ENCODE measurements at places on chromosomes 16 and 17. TPM values are rescaled to one million over a fixed set of nuclear protein-coding genes. Genes with fewer than 3 reads are reported as not detected.

The CLEC18A gene
- total RNA-seq, result not detected

DNA sequence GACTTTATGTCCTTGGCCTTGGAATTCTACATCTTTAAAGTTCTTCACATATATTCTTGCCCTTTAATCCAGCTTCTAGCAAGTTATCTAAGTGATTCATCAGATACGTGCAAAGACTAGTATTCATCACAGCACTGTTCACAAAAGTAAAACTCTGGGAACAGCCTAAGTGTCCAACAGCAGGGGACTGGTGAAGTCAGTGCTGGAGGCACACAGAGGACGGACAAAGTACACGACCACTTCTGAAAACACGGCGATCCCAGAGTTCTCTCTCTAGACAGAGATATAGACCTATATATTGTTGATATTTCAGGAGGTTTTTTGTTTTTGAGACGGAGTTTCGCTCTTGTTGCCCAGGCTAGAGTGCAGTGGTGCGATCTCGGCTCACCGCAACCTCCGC lies 12.8 kb downstream of the CTRB1 start:
- DNase-seq, result no peak

GRCh38 chr16:89507214-89507833 lies 879 bp upstream of the SPG7 start:
- peak; percentile 45 for DNase-seq

DNA sequence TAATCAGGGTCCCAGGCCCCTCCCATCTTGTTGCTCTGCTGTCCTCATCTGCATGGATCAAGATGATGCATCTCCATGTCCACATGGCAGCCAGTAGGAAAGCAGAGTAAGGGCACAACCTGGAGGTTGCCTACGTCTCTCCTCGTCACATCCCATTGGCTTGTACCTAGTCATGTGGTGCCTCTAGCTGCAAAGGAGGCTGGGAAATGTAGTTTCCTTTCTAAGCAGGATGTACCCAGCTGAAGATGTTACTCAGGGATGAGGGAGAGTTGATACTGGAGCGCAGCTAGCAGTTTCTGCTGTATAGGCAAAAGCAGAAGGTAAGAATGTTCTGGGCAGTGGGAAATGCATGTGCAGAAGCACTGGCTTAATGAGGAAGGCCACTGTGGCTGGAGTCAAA lies 20.8 kb downstream of the ABCC1 start:
- no peak for DNase-seq

The TLCD2 gene
- 0.47 TPM for total RNA-seq

GRCh38 chr17:48997103-48997826 lies at the start of gene IGF2BP1:
IGF2BP1 (plus strand) TSS chr17:48997385; CDS start chr17:48997746, 361 bp downstream.
- no peak for DNase-seq

- DNase-seq, result no peak
Observed at GRCh38 chr16:46801428-46802049, 29.4 kb downstream of the C16orf87 start.

DNA sequence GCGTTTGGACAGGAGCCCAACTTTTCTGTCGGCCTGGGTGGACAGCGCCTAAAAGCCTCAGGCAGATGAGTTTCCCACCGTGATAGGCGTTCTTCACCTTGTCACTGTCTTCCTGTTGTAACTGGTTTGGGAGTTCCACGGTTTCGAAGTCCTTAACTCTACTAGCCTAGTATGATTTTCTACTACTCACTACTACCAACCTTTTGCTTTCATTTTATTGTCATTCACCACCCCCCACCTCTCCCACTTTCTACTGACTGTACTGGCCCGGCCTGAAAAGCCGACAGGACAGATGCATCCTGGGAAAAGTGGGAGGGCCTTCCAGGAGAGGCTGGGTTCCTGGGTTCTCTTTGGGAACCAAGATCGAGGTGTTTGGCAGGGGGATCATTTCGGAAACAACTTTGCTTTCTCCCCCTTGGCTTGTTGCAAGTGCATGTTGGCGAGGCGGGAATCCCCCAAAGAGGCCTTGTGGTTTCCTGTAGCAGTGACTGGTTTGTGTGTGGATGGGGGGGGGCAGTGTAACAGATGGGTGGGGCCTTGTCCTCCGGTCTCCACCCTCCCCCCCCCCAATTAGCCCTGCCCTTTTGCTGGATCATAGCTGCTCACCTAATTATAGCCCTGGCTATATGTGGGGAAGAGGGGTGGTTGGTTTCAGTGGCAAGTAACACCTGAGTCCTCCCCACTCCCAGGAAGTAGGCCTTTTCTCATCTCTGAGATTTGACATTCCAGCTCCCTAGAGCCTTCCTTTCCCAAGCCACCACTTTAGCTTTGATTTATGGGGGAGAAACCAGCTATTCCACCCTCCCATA lies 1.4 kb downstream of the EIF5A start:
- DNase-seq, result peak; percentile 29

DNA sequence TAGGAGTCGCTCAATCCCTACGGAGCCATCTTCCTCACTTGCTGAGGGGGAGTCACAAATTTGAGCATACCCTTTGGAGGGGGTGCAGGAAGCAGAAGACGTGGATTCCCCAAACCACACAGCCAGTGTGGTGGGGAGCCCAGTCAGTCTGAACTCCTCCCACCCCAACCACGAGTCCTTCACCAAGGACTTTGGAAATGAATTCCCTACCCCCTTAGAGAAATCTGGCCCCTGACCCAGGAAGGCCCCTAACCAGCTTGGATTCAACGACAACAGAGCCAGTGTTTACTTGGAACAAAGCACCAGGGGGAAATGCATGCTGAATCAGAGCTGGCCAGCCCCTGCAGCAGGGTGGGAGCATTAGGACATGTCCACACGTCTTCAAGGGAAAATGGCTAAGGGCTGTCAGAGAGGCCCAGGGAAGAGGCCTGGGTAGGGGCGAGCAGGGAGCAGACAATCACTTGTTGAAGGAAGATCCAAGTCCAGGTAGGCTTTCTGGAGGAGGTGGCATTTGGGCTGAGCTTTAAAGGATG lies 5.5 kb upstream of the TMEM92 start:
- no peak for DNase-seq

The COQ9 gene
- total RNA-seq, result 20.9 TPM

DNA sequence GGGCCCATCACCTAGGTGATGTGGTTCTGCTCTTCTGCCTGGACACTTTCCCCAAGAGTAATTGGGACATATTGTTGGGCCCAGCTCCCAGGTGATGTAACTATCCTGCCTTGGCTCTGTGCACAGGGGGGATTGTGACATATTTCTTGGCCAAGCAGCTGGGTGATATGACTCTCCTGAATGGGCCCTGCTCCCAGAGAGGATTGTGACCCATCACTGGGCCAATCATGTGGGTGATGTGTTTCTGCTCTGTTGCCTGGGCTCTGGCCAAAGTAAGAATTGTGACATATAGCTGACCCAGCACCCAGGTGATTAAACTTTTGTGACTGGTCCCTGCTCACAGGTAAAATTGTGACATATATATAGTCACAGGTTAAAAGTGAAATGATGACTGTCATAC lies 1904.9 kb downstream of the TP53TG3F start:
- no peak for DNase-seq
